Tibial artery (tissue), 4 donors: ENCODE measurements at places on chromosomes 16 and 17.

DNA sequence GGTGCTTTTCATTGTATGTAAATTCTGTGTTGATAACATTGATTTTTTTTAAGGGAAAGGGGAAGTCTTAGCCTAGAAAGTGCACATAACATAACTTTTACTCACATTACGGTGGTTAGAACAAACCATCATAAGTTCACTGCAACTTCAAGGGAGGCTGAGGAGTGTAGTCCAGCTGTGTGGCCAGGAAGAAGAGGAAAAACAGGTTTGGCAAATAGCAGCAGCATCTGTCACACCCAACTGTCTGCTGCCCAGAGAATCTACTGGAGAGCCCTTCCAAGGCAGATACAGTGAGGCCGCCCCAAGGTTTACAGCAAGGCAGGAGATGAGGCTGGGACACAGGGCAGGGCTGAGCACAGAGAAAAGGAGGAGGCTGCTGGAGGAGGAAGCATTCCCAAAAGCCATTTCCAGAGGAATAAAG lies 60.6 kb downstream of the AIPL1 start:
- no peak for DNase-seq

DNA sequence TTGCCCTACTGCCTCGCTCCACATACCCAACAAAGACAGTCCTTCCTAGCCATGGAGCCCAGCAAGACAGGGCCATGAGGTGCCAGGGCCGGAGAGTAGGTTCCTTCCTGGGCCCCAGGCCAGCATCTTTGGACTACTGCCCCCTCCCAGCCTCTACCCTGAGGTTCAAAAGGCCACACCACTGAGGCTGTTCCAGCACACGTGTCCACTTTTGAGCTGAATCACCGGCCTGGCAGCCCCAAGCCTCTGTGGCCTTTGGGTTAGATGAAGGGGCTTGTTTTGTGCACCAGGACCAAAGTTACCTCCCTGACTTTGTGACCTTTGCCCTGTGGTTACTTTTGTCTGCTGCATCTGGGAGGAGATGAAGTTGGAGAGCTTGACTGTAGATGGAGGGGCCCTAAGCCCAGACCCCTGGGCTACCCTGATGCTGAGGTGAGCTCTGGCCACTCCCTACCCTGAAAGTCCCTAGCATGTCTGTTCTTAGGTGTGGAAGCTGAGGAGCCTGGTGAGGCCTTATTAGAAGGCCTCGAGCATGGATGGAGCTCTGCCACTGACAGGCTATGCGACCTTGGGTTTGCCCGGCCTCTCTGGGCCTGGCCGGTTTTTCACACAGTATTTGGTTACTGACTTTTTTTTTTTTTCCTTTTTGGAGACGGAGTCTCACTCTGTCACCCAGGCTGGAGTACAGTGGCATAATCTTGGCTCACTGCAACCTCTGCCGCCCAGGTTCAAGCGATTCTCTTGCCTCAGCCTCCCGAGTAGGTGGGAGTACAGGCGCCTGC lies 12.0 kb downstream of the SEZ6 start:
- DNase-seq = no peak

DNA sequence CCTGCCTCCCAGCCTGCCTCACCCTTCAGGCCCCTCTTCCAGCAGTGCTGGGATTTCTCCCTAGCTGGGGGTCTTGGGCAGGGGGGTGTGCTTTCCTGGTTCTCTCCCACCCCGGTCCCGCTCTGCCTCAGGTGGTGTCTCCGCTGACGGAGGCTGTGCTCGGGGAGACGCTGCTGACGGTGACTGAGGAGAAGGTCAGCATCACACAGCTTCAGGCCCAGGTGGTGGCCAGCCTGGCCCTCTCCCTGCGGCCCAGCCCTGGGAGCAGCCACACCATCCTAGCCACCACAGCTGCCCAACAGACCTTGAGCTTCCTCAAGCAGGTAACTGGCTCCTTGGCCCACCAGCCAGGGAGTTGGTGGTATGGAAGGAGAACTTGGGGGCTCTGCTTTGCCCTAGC lies 56.5 kb downstream of the TMEM132E start:
- DNase-seq = no peak

DNA sequence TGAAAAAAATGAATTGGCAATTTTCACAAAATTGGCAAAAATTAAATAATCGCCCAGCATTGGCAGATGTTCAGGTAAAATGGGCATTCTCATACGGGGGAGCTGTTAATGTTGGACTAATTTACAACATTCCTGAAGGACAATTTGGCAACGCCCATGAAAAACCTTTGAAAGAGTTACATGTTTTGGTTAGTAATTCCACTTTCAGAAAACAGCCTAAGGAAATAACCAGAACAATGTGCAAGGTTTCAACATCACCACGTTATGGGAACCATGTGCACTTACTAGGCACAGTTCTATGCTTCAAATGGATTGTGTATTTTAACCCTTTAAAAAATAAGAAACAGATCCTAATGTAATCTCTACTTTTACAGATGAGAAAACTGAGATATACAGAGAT lies 62.7 kb downstream of the CDYL2 start:
- no peak for DNase-seq

- no peak for DNase-seq
Observed at GRCh38 chr17:41695134-41695661, 6.5 kb downstream of the EIF1 start.

DNA sequence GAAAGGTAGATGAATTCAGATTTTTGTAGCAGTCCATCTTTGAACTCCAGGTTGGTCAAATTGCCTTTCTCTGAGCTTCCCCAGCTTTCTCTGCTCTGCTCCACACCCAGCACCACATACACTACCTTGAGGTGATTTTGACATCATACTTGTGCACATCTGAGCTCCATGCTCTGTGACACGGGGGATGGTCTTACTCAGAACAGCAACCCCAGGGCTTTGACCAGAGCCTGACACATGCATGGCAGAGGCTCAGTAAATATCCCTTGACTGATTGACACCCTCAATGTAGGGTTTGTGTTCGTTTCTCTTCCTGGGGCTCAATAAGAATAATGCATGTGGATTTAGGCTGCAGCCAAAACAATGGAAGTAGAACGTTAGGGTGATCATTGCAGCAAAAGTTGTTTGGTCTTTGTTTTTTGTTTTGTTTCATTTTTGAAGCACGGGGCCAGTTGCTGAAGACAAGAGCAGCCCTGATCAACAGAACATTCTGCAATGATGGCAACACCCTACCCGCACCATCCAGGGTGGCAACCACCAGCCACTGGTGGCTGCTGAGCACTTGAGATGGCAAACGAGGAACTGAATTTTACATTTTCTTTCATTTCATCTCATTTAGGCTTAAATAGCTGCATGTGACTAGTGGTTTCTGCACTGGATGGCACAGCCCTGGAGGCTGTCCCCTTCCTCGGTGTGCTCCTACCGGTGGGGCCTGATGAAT lies 224.8 kb upstream of the TNRC6C start:
- DNase-seq = peak; percentile 28

DNA sequence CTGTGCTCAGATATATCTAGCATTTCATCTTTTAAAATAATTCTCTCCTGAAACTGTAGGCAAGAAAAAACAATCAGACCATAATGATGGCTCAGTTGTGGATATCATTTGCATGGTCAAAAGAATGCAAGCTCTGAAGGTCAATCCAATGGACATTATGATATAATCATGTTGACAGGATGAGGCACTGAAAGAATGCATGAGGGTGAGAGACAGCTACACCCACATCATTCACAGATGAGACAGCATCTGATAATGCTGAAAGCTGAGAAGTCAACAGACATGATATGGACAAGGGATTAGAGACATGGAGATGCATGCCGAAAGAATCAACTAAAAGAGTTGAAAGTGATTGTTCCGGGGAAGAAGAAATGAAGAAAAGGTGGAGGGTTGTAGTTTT lies 346.4 kb upstream of the CDH5 start:
- DNase-seq = no peak

DNA sequence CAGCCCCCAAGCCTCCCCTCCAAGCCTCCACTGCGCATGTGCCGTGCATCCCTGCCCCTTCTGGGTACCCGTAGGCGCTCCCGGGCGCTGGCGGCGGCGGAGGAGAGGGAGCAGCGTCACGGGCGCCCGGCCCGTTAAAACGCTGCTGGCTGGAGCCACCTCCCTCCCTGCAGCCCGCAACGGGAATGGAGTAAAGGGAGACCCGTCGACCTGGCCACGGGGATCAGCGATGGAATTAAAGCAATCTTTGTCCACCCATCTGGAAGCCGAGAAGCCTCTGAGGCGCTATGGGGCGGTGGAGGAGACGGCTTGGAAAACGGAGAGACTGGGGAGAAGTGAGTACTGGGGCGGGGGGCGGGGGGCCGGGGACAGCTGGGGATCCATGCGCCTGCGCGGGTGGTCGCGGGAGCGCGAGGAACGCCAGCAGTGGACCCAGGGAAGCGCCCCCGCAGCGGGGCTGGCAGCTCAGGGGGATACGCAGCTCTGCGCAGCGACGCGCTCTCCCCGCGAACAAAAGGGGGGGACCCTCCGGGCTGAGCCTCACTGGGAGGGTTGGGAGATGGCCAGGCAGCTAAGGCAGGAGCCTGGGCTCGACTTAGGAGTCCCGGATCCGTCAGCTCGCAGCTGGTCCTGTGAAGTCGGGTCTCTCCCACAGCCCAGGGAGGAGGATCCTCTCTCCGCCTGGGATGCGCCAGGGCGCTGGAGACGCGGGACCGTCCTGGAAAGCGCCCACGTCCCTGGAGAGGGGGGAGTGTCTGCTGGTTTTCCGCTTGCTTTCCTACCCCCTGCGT lies at the start of gene BMERB1:
Gene BMERB1, plus strand, starts transcription at position 164 of the 791 bp plus-strand sequence. Its CDS starts 66 bp downstream, at position 230.
- DNase-seq = peak; percentile 91

DNA sequence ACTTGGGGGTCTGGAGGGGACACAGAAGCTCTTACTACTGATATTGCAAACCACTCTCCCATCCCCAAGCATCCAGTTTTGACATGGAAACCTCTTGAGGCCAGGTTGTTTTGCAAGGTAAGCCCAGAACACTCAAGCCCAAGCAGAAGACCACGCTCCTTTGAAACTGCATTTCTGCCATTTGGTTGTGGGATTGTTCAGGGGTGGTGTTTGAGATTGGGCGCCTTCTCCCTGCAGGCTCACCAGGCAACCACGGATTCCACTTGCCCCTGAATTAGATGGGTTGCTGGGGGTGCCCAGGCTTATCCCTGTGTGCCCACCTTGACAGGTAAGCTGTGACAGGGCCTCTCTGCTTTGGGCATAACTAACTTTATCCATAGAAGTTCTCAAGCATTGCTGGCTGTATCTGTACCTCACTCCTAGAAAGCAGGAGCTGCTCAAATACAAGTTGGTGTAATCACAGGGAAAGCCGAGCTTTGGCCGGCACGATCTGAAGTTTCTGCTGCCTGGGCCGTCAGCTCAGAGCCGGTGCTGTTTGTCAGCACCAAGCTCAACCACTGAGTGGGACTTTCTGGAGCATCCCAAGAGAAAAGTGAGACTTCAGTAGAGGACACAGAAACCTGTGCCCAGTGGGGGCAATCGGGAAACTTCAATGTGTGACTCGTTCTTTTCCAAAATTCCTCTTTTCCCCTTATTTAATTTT lies 93.6 kb downstream of the CYLD start:
- DNase-seq = no peak

DNA sequence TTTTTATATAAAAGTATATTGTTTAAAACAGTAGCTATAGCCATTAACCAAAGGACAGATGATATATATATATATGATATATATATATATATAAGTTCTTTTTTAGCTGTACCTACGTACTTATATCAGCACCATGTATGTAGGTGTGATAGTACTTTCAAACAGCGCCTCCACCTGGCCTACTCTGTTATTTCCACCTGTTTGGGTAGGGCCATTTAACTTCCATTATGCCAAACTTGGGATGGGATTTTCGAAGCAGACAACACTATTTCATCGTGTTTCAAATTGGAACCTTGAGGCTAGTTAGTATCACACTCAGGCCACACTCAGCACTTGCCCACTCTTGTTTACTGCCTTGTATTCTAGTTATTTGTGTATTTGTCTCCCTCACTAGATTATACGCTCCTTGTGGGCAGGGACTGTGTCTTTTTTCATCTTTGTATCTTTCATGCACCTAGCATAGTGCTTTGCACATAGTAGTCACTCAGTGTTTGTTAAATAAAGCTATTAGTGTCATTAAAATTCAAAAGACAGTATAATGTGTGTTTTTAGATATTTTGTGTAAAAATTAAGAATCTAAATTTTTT lies 11.8 kb upstream of the CLTC start:
- no peak for DNase-seq

- no peak for DNase-seq
Observed at GRCh38 chr17:39772987-39773934, 35.5 kb downstream of the GRB7 start.

GRCh38 chr17:16882243-16882925 lies 89.5 kb downstream of the TNFRSF13B start:
- no peak for DNase-seq

DNA sequence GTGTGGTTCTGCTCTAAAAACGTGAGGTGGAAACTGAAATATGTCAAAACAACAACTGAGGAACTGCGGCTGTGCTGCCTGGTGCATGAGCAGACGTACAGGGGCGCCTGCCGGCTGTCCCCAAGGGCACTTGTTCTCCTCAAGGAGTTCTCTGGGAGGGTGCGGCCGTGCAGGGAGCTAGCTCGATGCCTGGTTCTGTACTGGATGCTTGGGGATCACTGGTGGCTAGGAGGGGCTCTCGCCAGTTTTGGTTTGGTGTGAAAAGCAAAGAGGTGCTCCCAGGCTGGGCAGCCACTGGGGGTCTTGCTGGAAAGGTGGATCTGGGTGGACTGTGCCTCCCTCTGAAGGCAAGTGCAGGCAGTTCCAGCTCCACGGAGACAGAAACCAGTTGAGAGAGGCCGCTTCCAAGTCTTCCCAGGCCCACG lies 41.9 kb upstream of the ATP2A3 start:
- DNase-seq = no peak

DNA sequence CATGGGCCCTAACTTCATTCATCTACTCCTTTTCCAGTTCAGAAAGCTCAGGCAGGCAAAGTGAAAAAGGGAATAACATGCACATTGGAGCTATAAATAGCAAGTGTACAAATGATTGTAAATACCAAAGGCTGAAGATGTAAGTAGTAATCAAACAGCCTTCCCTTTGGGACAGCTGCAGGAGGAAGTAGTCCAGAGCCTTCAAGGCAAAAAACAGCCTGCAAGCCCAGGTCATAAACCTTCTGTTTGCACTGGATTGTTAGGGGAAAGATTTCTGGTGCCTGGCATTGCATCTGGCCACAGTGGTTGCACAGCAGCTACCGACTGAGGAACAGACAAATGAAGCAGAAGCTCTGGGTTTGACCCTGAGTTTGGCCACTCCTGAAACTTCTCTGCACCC lies 98.6 kb upstream of the PMFBP1 start:
- DNase-seq = no peak

DNA sequence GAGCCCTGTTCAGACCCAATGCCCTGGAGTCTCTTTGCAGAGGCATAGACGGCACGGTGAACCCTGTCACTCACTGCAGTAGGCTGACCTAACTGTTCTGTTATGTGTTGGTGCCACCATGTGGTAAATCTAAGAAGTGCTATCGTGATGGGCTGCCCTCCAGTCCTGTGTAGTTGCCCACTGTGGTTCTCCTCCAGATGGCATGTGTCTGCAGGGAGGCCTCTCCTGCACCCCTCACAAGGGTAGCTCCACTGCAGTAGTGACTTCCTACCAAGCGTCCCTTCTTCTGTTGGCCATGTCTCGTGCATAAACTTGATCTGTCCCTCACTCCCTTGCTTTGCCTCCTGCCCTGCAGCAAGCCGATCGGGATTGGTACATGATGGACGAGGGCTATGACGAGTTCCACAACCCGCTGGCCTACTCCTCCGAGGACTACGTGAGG lies 5.8 kb downstream of the DHX38 start:
- no peak for DNase-seq

GRCh38 chr16:11996433-11997330 lies 20.1 kb downstream of the SNX29 start:
- DNase-seq = no peak

GRCh38 chr17:81385320-81386111 lies 9.7 kb upstream of the BAHCC1 start:
- peak; percentile 73 for DNase-seq

GRCh38 chr16:14528306-14528705 lies 101.8 kb downstream of the PARN start:
- no peak for DNase-seq
